Activated CD4-positive, alpha-beta memory T cell treated with anti-CD3 and anti-CD28 coated beads for 36 hours (primary cell): ENCODE measurements at places on chromosomes 1 and 21. TPM values are rescaled to one million over a fixed set of nuclear protein-coding genes. Genes with fewer than 3 reads are reported as not detected.

Gene SIK1
- total RNA-seq, result 5.8 TPM

Gene MCOLN2
- total RNA-seq, result 43.2 TPM

Gene RFX5
- total RNA-seq, result 64.7 TPM

- no peak overlapping the region for H3K27ac ChIP-seq
- H3K27me3 ChIP-seq, result peaks cover 6% of the 10 kb centered on the region
- peaks cover 7% of the 10 kb centered on the region for H3K4me1 ChIP-seq
- no peak overlapping the region for H3K4me3 ChIP-seq
- no peak for DNase-seq
- no peaks in the 10 kb centered on the region for H3K36me3 ChIP-seq
These were observed 13.7 kb downstream of the RHEX start for GRCh38 chr1:206066479-206067171.

GRCh38 chr1:3898994-3899753, 898 bp downstream of the C1orf174 start:
- H3K4me3 ChIP-seq, result peak overlapping the region; percentile 95
- DNase-seq, result no peak
- peaks cover 17% of the 10 kb centered on the region for H3K36me3 ChIP-seq
- H3K27me3 ChIP-seq, result no peaks in the 10 kb centered on the region
